HEK293T (cell line): ENCODE measurements at places on chromosomes 5 and 9.

GRCh38 chr5:77840930-77841329 lies 64.8 kb upstream of the TBCA start:
- DNase-seq, result no peak

DNA sequence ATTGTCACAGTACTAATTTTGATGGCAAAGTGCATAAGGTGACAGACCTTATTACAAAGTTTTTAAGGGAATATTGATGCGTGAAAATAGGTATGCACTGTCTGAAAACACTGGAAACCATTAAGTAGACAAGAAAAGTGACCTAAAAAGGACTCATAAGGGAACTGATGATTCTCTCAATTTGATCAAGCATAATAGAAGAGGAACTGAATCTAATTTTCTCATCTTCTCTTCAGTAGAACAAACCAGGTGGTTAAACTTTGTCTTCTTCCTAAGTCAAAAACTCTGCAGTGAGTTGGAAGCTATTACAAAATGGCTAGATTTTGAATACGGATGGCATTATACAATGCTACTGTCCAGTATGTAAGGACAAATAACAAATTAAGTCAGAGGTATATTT lies 53.4 kb downstream of the RNF145 start:
- no peak for DNase-seq

- no peak for DNase-seq
These were observed 32.3 kb upstream of the EQTN start for GRCh38 chr9:27329291-27329690.

- DNase-seq, result no peak
These were observed 634.9 kb upstream of the ZNF608 start for GRCh38 chr5:125381290-125381689.

DNA sequence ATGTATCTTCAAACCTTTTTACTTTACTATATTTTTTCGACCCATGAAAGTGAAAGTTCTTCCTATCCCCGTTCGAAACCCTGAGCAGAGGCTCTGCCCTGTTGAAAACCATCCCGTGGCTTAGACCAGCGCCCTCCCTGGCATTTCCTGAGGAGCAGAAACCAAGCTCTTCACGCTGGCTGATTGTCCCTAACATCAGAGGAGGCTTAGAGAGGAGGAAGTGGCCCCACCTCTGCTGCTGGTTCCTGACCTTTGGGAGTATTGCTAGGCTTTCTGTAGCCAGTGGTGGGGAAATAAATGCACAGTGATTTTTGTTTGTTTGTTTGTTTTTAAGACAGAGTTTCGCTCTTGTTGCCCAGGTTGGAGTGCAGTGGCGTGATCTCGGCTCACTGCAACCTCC lies 4.2 kb upstream of the PTGES start:
- no peak for DNase-seq
